AG08396 (cell line): ENCODE measurements at places on chromosomes 12 and 14.

- no peak for DNase-seq
Measured at GRCh38 chr12:31737763-31738162, 8.9 kb upstream of the AMN1 start.

DNA sequence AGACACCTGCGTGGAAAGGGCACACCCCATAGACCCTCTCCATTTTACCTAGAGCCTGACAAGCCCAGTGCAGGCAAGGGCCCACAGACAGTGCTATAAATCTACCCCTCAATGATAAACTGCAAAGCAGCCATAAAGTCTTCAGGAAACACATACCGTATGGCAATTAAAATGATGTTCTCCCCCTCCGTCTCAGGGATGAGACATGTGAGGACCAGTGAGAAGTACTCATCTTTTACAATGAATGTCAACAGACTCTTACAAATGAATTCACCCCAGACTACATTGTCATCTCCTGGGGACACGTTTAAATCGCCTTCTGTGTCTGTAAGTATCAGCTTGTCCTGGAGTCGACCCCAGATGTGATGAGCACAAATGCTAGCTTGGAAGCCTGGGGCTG, 362.7 kb downstream of the ADGRD1 start:
- DNase-seq: no peak

DNA sequence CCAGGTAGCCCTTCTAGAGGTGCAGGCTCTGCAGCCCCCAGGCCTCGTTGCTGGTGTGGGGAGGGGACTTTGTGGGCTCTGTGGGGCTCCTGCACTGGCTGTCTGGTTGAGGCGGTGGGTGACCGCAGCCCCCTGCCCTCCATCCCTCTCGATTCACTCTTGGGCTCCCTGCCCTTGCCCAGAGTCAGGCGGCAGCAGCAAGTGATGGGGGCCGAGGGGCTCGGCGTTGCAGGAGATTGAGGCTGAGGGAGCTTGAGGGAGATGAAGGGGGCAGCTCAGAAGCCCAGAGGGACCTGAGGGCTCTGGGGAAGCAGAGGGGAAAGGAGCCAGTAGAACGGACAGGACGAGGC, 9.5 kb upstream of the LRTM2 start:
- DNase-seq: no peak

- DNase-seq: no peak
Measured at GRCh38 chr12:29741342-29742241, 42.1 kb downstream of the TMTC1 start.

- peak; percentile 44 for DNase-seq
Measured at GRCh38 chr14:103391048-103391447, 5.8 kb downstream of the MARK3 start.

- DNase-seq: no peak
Measured at GRCh38 chr12:8648576-8649205, 13.9 kb downstream of the MFAP5 start.

DNA sequence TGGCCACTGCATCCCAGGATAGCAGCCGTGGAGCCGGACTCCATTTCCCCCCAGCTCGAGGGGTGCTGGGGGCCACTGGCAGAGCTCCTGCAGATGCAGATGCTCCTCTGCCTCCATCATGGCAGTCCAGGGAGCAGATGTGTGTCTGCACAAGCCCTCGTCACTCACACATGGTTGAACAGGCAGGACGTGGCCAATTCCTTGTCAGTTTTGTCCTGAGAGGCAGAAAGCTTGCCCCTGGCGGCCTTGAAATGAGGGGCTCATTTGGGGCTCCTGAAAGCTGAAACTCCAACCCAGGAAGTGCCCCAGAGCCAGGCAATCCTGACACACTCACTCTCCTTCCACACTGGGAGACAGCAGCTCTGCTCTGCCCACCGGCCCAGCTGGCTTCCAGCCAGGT, 100.9 kb upstream of the C14orf180 start:
- DNase-seq: no peak

DNA sequence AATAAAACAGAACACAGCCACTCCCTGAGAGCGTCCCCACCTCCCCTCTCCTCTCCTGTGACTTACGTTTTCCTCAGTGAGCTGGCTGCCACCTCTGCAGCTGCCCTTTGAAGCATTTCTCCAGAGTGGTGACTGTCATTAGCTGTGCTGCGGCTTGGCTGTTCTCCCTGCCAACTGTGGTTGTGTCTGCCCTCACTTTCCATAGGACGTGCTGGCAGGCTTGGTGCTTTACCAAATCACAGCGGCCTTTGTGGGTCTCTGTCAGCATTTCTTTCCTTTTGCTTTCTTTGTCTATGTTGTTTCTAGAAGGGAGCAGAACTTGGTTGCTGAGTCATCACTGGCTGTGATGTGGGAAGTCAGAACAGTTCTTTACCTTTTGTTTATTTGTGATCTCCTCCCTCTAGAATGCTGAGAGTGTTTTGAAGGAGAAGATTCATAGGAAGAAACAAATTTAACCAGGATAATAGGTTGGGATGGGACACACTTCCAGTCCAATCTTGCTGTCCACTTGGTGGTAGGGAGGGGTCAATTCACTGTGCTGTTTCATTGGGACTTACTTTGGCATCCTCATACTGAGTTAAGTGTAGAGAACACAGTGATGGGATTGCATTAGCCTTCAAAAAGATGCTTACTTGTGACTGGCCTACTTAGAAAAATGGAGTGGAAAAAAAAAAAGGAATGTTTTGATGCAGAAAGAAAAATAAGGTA, 88.2 kb downstream of the TMX1 start:
- DNase-seq: peak; percentile 27

DNA sequence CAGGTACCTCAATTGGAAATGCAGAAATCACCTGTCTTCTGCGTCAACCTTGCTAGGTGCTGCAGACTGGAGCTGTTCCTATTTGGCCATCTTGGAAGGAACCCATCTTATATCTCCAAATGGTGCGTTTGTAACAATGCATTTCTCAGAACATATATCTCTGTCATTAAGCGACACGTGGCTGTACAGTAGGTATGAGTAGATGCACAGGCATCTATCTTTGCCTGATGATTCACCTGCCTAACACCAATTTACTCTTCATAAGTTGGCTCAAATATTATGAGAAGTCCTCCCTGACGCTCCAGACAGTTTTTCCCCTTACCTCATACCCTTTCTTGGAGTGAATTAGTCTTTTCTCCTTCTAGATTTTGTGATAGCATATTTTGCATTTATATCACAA, 44.2 kb downstream of the GPR137C start:
- no peak for DNase-seq

GRCh38 chr12:15883536-15883935, 1.3 kb downstream of the STRAP start:
- no peak for DNase-seq

- DNase-seq: no peak
Measured at GRCh38 chr12:109467978-109468676, 9.0 kb downstream of the KCTD10 start.

DNA sequence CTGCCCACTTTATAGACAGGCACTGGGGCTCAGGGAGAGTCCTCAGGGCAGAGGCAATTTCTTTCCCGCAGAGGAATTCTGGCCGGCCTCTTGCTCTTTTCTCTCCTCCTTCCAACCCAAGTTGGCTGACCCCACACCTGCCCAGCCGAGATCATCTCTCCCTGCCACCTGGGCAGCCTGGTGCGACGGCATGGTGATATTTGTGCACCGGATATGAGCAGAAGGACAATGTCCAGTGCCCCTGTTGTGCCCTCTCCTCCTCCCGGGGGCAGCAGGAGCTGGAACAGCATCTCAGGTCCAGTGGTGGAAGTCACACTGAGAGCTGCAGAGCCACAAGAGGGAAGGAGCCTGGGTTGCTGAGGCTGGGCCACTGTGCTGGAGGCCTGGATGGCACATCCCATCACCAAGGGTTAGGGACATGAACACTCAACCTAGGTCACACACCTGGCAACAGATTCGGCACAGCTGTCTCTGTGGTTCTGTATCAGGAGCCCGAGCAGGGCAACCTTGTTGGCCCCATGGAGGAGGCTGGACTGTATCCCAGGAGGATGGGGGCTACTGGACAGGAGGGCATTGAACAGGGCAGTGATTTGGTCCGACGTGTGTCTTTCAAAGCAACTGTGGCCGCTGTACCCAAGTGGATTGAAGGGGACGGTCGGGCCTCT, 57.7 kb upstream of the DIO3 start:
- DNase-seq: no peak

DNA sequence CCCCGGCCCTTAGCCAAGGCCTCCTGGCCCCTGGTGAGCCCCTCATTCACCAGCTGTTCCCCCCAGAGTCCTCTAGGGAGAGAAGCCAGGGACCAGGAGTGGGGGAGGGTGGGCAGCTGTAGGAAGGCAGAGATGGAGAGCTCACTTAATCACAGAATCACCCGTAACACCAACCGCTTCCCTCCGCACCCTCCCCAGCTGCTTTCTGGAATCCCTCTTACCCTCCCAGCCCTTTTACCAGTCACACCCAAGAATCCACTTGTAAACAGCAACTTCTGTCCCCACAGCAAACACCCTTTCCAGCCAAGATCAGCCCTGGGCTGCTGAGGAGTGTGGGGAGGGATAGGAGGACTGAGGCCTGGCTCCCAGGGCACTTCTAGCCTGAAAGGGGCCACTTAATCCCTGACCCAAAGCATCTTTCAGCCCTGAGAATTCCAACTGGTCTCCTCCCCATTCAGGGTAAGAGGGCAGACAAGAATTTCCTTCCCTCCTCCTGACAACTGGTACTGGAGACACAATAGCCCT, 18.8 kb downstream of the NCKAP5L start:
- no peak for DNase-seq

DNA sequence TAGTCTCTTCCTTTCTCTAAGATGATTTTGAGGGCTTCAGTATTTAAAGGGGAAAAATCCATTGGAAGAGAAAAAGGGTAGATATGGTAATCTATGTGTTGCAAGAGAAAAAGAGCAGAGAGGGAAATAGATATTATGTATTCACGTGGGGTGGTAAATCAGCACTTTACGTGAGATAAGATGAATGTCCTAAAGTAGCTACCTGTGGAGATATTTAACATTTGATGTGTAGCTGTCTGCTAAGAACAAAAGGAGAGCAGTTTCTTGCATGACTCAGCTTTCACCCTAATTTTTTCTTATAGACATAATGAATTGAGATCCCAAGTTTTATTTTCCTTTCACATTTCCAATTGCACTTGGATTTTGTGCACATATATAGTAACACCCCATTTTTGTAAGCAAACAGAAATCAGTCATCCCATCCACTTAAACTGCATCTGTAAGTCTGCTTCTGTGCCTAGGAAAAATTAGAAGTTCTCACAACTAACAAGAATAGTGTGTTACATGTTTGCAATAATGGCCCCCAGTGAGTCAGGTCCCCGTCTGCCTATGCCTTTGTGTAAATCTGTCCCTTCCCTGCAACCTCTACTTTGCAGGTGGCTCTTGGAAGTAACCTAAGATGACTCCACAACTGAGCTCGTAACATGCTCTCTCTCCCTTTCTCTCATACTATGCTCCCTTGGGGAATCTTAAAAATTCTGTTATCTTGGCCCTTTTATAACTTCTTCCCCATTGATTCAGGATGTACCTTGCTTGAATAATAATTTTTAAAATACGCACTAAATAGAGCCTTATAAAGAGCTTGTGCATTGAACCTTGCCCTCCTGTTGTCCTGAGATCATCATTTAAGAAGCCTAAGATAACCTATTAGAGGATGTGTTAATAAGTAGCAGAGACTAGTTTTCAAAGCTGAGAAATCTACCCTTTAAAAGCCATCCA, 3.7 kb downstream of the TMTC3 start:
- no peak for DNase-seq

GRCh38 chr14:92792885-92793284, 1.2 kb upstream of the GOLGA5 start:
- DNase-seq: no peak

DNA sequence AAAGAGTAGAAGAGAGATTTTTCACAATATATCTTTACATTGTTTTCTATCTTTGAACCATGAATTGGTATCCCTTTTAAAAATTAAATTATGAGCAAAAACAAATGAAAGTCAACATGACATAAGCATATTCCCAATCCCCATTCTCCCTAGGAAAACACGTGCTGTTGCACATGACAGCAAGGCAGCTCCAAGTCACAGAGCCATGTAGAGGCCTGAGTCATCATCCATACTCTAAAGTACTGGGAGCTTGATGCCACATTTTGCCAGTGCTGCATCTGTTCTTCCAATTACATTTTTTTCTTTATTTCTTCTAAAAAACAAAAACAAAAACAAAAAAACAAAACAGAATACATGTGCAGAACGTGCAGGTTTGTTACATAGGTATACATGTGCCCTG, 115.2 kb downstream of the ITPR2 start:
- no peak for DNase-seq

- peak; percentile 73 for DNase-seq
Measured at GRCh38 chr14:99389174-99389826, 91.4 kb downstream of the SETD3 start.

GRCh38 chr14:96944297-96944696, 147.1 kb downstream of the VRK1 start:
- no peak for DNase-seq

DNA sequence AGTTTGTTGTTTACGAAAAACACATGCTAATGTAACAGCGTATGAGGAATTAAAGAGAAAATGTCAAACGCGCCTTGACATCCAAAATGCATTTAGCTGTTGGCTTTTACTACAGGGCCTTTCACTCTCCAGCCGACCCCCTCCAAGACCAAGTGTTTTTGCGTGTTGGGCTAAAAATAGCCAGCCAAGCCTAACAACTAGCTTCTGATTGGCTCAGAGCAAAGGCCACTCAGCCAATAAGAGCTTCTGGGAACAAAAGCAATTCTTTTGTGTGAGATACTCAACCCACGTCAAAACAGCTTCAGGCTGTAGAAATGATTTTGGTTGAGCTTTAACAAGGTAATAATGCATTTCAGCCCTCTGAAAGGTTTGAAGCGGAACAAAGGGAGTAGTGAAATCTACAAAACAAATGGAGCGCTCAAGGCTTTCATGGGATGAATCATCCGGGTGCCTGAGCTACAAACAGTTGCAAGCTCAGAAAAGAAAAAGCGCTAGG, 198.7 kb upstream of the DCN start:
- DNase-seq: peak; percentile 77
